ENCODE measurements at places on chromosomes 2 and 18.
A peak's percentile ranks its signal among the peaks of the same experiment; 100 is the strongest.

GRCh38 chr2:72780477-72780876, 45.4 kb downstream of the EXOC6B start:
- peak; percentile 30 for DNase-seq

DNA sequence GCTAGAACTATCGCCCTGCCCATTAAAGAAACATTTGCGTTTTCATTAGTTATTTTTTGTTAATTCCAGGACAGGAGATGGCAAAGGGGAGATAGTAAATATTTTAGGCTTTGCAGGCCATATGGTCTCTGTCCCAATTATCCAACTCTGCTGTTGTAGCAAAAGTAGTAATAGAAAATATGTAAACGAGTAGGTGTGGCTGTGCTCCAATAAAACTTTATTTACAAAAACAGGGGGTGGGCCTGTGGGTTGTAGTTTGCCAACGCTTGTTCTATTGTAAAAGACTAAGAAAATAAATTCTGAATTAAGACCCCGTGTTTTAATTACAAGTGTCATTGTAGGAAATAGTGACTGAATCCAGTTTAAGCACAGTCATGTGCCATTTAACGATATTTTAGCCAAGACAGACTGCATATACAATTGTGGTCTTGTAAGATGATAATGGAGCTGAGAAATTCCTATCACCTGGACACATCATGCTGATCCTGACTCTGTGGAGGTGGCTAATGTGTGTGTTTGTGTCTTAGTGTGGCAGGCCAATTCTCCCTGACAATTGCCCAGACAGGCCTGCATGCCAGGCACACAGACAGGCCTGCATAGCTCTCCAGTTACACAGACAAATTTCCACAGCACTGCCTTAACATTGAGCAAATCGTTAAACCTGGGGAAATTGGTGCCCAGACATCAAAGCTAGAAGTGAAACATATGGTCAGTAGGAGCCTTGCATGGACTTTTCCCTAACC, 76.4 kb downstream of the SKA1 start:
- no peak for DNase-seq

DNA sequence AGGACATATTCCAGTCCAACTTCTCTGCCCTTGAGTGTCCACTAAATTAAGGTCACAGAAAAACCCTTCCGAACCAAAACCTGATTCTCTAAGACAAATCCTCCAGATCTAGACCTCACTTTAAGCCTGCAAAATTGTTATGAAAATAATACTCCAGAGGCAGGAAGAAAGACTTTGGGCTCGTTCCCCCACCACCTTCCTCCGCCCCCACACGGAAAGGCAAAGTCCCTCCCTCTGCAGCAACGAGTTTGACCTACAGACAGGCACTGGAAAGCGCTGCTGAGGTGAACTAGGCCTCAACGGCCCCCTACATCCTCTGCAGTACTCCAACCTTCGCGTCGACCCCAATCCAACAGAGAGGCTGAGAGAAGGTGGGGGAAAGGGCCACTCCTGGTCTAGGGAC, 808 bp downstream of the ATP5MC3 start:
- DNase-seq, result no peak

- no peak for DNase-seq
These were observed 74.1 kb upstream of the MCFD2 start for GRCh38 chr2:46989491-46990230.

DNA sequence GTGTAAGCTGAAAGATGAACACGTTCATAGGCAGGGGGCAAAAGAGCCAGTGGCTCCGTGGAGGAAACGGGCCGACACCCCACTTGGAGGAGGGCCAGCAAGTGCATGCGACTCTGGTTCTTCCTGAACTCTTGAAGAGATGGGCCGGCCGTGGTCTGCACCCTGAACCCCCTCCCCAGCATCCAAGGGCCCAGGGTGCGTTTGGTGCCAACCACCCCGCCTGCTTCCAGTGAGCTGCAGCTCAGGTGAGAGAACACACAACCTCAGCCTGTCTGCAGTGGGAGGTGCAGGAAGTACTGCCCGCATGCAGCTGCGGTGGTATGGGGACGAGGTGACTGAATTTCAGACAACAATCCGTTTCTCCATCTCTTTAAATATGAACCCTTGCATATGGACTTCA, 58.9 kb downstream of the ADNP2 start:
- DNase-seq, result no peak

DNA sequence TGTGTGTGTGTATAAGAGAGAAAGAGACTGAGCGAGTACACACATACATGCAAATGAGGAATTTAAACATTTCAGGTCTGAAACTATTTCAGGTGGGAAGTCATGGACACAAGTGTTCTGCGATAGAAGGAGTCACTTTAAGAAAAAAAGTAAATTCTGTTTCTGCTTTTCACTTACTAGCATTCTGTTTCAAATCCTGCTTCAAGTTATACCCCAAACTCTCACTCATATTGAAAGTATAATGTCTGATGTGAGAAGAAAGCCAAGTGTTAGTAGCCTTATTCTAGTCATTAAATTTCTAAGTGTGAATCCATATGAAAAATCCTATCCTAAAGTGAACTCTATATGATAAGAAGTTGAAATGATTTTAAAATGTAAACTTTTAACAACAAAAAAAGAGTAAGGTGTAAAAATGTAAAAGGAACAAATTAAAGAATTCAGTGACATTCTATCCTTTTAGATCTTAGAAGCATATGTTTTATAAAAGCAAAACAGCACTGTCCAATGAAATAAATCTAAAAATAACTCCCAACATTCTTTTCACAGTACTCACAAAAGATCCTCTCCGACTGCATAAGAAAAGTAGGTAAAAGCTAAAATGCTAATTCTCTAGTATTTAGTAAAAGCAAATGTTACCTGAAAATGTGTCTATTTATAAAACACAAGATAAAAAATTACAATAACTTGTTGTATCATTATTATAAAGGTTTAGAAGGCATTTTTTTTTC, 570.6 kb downstream of the ZEB2 start:
- no peak for DNase-seq

Measured in NCI-H2029 treated with DMSO at 0.1 percent for 48 hours (cell line).